Activated T-helper 2 cell treated with anti-CD3 and anti-CD28 coated beads, Interferon-gamma antibody, Interleukin-2, Interleukin-4, amounts not matched to agents 10 μg/mL and 5 μg/mL and 100 μg/mL, durations not matched to agents 14 hours and 24 hours and 36 hours (primary cell): ENCODE measurements at places on chromosomes 4 and X. TPM values are rescaled to one million over a fixed set of nuclear protein-coding genes. Genes with fewer than 3 reads are reported as not detected.
A peak's percentile ranks its signal among the peaks of the same experiment; 100 is the strongest.

- no peak for DNase-seq
Observed at GRCh38 chr4:122865425-122865824, 38.8 kb downstream of the FGF2 start.

DNA sequence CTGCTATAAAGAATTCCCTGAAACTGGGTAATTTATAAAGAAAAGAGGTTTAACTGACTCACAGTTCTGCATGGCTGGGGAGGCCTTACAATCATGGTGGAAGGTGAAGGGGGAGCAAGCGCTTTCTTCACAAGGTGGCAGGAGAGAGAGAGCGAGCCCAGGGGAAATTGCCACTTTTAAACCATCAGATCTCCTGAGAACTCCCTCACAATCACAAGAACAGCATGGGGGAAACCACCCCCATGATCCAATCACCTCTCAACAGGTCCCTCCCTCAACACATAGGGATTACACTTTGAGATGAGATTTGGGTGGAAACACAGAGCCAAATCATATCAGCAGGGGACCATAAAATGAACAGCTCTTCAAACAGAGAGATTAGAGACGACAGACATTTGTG is 198.6 kb downstream of the MAGEB5 start:
- no peak for DNase-seq

DNA sequence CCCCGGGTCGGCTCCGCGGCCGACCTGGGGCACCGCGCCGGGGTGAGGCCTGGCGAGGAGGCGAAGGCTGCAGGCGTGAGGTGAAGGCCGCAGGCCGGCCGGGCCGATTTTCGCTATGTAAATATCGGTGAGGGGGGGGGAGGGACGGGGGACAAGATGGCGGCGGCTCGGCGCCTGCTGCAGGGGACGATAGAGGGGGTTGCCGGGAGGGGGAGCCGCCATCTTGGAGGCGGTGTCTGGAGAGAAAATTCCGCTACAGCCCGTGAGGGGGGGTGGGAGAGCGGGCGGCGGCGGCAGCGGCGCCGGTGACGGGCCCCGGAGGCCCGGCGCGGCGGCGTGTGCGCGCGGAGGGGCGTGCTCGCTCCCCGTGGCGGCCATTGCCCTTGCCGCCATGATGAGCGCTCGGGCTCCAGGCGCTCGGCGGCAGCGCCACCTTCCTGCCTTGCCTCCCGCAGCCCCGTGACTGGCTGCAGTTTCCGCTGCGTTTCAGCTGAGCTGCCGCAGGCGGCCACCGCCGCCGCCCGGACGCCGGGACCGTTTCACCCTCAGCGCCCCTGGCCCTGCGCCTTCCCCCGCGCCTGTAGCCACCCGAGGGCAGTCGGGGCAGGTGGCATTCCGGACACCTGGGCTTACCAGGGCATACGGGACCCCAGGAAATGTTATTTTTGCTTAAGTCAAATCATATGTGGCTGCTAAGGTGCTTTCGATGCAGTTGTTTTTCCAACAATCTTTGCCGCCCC is 692 bp downstream of the ZFX start:
- peak; percentile 76 for DNase-seq

GRCh38 chr4:883377-884095 is 48.6 kb downstream of the GAK start:
- no peak for DNase-seq

DNA sequence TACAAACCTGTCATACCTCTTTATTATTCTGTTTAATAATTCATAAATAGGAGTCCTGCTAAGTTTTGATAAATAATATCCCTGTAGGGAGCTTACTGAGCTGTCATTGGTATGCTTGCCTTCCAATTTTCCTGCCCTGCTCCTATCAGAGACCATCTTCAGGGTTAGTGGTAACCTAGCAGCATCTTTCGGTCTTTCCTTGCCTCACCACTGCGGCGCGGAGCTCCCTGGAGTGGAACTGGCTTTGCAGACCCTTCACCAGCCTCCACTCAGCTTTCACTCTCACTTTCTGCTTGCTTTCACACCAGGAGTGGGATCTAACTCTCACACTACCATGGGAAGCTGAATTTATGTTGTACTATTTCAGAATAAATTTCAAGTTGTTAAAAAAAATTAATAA is 481.7 kb upstream of the ATOH1 start:
- DNase-seq = no peak

DNA sequence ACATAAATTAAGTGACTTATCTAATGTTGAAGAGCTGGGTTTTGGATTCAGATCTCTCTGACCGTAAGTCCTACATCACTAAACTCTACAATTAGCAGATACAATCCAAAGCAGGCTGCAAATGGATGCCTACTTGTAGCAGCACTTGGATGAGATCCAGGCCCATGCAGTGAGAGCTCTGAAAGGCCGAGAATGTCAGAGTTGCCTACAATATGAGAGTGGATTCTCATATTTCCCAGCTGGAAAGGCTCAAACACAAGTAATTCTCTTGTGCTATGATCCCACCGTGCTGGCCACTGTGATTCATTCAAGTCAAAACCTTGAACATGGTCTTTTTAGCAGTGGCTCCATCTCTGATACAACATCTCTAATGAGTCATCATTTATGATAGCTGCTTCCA is 125.4 kb upstream of the CHRDL1 start:
- DNase-seq = no peak

GRCh38 chr4:39295784-39296183 is 70.4 kb downstream of the RFC1 start:
- no peak for DNase-seq

DNA sequence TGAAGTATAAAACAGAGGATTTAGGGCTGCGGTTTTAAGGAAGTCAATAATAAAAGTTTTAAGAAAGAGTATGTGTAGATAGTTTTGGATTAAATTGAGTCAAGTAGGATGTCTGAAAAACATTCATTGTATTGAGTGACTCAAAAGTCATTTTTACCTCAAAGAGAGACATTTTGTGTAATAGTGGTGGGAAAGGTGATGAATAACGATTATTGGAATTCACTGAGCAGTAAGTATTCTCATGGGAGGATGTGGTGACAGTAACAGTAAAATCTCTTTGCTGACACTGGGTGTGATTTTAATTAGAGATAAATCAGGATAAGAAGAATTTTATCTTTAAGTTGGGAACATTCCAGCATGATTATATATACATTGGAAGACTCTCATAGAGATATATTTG is 233.6 kb downstream of the PDHA2 start:
- DNase-seq = no peak

DNA sequence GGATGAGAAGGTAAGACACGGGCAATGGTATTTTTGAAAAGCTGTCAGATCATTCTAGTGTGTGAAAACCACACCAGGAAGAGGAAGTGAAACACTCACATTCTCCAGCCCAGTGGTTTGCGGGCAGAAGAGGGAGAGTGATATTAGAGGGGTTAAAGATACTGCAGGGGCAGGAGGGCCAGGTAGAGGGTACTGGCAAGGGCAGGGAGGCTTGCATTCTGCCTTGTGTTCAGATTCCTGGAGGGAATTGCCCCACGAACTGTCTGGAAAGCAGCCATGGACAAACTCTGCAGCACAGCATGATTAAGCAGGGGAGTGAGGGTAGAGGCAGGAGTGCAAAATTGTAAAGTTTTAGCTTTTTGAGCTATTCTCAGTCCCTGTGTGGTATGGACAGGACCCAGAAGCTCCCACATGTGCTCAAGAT is 30.9 kb downstream of the NIPAL1 start:
- peak; percentile 48 for DNase-seq

- DNase-seq = no peak
Observed at GRCh38 chrX:148284056-148284455, 216.4 kb upstream of the AFF2 start.

DNA sequence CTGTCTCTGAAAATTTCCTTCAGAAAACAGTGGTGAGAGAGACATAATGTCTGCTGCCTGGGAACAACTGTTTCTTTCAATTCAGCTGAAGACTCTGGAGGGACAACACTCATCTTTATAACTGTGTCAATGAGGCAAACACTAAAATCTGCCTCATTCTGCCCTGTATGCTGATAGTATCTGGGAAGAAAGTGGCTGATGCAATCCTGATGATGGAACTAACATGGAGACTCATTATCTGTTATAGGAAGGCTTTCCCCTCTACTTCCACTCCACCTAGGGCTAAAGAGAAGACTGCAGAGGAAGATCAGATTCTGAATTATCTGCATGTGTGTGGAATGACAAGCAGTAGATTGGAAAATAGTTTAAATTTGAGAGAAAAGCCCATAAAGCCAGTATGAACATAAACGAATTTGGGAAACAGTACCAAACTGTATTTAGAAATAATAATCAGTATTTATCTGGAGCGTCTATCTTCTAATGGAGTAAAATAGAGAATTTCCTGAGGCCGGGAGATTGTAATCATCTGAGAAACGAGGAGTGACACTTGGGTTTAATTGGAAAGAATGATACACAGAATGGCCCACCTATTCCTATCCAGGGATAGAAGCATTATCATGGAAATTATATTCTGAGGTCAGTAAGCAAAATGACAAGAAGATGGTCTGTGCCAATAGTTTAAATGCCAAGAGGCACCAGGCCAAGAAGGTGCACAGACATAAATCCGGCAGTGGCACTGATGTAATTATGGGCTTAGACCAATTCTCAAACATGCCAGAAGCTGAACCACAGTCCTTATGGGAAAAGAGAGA is 85.4 kb downstream of the SHISA3 start:
- no peak for DNase-seq

DNA sequence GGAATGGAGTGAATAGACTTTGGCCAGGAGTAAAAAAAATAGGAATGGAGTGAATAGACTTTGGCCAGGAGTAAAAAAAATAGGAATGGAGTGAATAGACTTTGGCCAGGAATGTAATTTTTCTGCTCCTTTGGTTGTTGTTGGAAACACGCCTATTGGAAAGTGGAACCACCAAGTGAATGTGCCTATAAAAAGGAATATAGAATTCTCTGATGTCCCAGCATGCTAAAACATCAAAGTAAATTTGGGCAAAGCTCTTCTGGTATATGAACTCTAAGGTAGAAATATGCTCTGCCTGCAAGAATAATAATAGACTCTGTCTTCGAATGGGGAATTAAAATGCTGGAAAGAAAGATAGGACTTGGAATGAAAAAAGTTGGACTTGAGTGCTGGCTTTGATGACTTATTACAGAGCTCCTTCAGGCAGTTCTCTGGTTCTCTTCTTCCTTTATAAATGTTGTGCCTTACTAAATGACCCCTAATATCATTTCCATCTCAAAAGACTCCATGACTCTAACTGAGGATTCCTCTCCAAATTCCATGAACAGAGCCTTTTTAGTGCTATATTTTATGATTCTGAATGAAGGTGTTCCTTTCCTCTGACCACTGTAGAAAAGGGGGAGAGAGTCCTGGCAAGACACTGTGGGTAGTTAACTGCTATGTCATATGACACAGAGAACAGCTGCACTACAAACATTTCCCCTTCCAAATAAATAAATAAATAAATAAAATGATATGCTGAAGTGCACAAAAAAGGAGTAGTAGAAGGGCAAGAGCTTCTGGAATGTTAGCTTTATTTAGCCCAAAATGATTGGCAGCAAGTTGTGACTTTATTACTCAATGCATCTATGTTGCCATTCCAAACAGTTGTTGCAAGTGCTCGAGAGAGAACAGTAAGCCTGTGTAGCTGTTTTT is 13.5 kb upstream of the GBA3 start:
- DNase-seq = no peak

GRCh38 chrX:13119386-13119785 is 75.0 kb upstream of the FAM9C start:
- no peak for DNase-seq

DNA sequence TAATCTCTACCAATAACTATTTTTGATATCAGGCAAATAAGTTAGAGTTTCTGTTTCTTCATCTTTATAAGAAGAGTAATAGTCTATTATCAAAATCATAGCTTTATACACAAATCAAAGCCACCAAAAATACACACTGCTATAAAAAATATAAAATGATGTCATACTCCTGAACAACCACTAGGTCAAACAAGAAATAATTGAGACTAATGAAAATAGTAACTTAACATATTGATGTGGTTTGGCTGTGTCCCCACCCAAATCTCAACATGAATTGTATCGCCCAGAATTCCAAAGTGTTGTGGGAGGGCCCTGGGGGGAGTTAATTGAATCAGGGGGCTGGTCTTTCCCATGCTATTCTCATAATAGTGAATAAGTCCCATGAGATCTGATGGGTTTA is 2277.5 kb downstream of the ARAP2 start:
- no peak for DNase-seq

DNA sequence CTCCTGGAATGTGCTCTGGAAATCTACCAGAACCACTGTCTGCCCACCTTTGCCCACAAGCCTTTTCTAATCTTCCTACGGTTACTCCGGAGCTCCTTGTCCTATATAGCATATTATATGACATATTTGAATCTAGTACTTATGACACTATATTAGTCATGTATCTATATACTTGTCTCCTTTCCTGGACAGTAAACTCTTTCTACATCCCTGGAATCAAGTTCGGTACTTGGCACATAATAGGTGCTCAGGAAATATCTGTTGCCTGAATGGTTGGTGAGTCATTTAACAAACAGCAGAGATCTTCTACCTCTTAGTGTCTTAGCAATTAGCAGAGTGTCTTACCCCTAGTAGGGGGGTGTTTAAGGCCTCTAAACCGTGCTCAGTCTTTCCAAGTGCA is 123.6 kb downstream of the RELL1 start:
- no peak for DNase-seq

GRCh38 chr4:147596981-147597380 is 20.2 kb upstream of the TMEM184C start:
- no peak for DNase-seq

DNA sequence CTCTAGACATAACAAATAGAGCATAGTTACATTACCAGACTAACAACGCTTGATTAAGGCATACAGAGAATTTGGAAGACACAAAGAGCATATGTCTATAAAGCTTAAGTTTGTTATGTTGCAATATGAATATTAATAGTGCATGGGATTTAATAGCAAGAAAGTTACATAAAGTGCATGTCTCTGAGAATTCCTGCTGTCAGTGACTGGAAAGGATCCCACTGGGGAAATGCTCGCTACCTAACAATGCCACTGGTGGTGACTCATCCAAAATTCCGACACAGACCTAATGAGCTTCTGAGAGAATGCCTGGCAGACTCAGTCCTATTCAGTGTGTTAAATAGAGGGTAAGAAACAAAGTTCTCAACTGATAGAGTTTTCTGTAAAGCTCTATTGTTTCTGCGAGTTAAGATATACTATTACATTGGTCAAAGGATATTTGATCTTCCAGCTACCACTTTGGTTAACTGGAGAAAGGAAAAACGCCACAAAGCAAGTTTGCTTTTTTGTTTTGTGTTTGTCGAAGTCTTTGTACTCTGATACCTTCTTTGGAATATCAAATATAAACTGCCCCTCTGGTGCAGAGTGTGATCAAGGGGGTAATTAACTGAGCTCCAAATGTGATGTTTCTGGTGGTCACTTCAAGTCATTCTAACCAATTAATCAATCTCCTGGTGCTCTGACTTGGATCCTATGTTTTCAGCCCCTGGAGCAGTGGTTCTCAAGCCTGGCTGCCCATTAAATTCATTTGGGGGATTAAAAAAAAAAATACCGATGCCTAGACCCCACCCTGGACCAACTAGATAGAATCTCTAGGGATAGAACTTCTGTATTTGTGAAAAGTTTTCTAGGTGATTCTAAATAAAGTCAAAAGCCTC is 107.9 kb downstream of the PALLD start:
- no peak for DNase-seq

GRCh38 chrX:7996414-7996813 is 69.2 kb upstream of the PNPLA4 start:
- DNase-seq = no peak

- DNase-seq = no peak
Observed at GRCh38 chrX:545452-545885, 85.1 kb upstream of the SHOX start.

CSAG3 gene
- total RNA-seq = not detected in 2 replicates

SHROOM4 gene
- not detected in 2 replicates for total RNA-seq

NAP1L2 gene
- 2.1 TPM in 2 replicates for total RNA-seq

CCDC110 gene
- total RNA-seq = not detected in 2 replicates

AVPR2 gene
- total RNA-seq = not detected in 2 replicates

GNRHR gene
- total RNA-seq = not detected in 2 replicates

GSX2 gene
- not detected in 2 replicates for total RNA-seq

GPR143 gene
- not detected in 2 replicates for total RNA-seq

SATL1 gene
- total RNA-seq = not detected in 2 replicates
